Cortex of kidney (tissue), 1 donor: ENCODE measurements at places on chromosomes 6 and 20.

- no peak for DNase-seq
Measured at GRCh38 chr6:4611429-4612129, 164.6 kb upstream of the CDYL start.

DNA sequence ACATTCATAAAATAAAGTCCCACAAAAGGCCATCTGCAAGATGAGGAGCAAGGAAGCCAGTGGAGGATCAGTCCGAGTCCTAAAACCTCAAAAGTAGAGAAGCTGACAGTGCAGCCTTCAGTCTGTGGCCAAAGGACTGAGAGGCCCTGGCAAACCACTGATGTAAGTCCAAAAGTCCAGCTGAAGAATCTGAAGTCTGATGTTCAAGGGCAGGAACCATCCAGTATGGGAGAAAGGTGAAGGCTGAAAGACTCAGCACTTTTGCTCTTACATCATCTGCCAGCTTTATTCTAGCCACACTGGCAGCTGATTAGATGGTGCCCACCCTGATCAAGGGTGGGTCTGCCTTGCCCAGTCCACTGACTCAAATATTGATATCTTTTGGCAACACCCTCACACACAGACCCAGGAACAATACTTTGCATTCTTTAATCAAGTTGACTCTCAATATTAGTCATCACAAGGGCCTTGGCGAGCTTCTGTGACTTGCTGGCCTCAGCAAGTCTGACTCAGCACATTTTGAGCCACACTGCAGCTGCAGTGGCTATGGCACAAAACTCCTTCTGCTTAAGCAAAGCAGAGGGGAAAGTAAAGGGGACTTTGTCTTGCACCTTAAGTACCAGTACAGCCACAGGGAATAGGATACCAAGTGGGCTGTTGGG lies 1370.3 kb upstream of the CITED2 start:
- no peak for DNase-seq

- DNase-seq = no peak
Measured at GRCh38 chr6:119348096-119348747, 1.3 kb downstream of the MAN1A1 start.

DNA sequence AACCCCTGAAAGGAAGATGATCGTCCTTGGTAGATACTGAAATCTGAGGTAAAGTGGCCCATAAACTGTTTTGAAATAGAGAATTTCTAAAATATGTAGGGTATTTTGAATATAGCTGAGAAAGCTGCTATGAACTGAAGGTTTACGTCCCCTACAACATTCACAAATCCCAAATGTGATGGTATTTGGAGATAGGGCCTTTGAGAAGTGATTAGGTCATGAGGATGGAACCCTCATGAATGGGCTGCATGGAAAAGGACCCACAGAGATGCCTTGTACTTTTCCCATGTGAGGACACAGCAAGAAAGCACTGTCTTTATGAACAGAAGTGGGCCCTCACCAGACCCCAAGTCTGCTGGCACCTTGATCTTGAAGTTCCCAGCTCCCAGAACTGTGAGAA lies 6.8 kb upstream of the PNISR start:
- no peak for DNase-seq

DNA sequence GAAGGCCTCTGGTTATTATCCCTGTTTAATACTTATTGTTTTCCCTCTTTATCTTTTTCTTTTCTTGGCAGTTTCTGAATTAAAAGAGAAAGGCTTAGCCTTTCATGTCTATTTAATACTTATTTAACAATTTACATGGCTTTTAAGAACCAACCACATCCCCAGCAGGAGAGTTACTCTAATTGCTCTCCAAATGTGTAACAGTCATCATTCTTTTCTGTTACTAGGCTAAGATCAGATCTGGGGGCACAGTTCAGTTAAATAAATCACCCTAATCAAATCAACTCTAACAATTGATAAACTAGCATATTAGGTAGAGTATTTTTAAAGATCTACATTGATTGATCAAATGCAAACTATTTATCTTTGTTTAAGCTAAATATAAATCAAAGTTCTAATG lies 54.1 kb upstream of the NT5E start:
- DNase-seq = no peak

DNA sequence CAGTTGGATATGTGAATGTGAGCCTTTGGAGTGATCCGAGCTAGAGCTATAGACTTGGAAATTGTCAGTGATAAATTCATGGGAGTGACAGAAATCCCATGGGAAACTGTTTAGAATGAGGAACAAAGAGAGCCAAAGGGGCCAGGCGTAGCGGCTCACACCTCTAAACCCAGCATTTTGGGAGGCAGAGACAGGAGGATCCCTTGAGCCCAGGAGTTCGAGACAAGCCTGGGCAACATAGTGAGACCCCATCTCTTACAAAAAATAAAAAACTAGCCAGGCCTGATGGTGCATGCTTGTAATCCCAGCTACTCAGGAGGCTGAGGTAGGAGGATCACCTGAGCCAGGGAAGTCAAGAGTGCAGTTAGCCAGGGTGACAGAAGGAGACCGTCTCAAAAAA lies 39.3 kb upstream of the SOX4 start:
- DNase-seq = no peak

GRCh38 chr20:63847237-63848002 lies 13.9 kb upstream of the ABHD16B start:
- no peak for DNase-seq

DNA sequence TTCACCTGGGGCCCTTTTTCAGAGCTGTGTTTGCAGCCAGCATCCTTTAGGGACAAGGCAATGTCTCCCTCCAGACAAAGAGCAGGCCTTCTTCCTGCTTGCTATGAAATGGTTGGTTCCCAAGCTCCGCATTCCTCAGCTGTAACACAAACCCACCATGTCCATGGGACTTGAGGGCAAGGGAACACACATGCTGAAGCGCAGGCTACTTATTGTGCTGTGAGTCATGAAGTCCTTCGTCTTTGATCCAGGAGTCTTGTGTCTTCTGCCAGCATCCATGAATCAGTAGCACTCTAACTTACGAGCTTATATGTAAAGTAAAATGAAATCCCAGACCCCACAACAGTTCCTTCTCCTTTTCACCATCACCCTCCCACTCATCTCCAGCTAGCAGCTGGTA lies 59.0 kb downstream of the ANKRD60 start:
- DNase-seq = no peak

GRCh38 chr20:63129991-63130657 lies 85.8 kb downstream of the YTHDF1 start:
- DNase-seq = no peak

- DNase-seq = no peak
Measured at GRCh38 chr6:116217069-116217468, 36.8 kb downstream of the TSPYL4 start.

DNA sequence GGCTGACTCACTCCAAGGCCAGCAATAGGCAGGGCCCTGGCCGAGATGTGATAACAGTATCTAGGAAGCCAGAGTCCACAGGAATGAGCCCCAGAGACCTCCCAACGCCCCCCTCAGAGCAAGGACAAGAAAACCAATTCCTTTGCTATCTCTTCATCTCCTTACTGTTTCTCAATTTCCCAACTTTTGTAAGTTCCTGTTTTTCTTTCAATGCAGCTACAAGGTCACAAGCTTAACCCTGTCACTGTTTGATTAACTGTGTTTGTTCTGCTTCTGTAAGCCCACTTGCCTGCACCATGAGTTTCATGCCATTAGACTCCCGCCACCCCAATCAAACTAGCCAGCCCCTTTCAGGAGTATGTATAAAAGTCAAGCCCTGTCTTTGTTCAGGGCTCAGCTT lies 3.5 kb downstream of the FKBP1C start:
- DNase-seq = no peak

DNA sequence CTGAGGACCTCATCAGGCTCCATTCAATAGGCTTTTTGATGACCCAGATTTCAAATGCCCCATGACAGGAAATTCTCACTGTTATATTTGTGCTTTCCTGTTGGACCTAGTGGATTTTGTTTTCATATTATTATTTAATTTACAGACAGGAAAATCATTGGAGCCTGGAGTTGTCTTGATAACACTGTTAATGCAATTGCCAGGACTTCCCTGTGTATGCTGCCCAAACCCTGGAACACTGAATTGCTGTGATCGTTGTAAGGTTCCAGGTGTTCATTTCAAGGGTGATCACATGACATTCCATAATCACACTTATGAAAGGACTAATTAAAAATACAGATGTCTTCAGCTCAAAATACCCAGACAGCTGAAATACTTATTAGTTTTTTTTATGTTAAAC lies 783.2 kb downstream of the DHX35 start:
- no peak for DNase-seq

GRCh38 chr20:60200305-60200918 lies 242.2 kb downstream of the CDH26 start:
- DNase-seq = no peak

- no peak for DNase-seq
Measured at GRCh38 chr20:50215101-50215690, 24.6 kb downstream of the CEBPB start.

DNA sequence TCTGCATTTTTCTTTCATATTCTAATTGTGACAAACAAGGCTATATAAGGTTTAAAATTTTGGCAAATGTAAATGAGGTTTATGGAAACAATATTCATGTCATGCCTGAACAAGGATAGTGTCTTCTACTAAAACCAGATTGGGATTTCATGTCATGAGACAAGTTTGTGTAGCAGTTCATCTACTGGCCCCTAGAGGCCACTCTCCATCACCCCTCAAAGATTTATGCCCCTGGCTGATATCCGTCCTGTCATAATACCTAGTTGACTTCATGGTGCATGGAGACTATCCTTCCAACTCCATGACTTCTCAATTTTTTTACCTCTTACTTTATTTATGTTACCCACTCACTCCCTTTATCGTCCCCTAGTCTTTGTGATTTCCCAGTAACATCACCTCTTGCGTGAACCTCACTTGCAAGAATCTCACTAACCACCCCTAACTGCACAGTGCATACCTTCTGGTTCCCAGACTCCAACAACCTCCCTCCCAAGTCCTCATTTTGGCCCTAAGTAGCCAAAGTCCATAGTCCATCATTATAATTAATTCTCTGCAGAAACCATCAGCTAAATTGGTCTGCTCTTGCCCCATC lies 179.8 kb downstream of the TASP1 start:
- DNase-seq = no peak

DNA sequence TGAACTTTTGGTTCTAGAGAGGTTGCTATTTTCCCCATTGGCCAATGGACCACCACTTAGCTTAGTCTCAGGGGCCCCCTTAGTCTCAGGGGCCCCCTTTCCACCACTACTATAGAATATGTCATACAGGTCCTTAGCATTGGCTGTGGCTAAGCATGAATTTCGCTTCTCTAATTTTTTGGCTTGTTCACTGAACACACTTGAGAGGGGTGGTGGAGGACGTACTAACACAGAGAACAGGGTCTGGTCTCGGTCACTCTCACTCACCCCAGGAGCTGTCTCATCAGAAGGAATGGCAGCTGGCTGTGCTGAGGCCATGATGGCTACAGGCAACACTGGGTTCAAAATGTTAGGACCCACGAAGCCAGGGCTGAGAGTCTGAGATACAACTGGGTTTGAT lies 30.3 kb downstream of the ZNF318 start:
- DNase-seq = no peak

DNA sequence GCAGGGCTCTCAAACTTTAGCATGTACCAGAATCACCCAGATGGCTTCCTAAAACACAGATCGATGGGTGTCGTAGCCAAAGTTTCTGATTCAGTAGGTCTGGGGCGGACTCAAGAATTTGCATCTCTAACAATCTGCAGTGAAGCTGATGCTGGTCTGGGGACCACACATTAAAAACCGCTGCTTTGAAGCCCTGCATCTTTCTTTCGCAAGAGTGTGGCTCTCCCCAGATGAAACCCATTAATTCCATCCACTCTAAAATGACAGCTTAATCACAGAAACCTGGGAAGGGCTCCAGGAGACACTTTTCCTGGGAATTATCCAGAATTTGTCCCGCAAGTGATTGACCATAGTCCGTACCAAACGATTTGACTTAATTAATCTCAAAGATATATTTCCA lies 319.8 kb upstream of the PLCB4 start:
- DNase-seq = no peak

DNA sequence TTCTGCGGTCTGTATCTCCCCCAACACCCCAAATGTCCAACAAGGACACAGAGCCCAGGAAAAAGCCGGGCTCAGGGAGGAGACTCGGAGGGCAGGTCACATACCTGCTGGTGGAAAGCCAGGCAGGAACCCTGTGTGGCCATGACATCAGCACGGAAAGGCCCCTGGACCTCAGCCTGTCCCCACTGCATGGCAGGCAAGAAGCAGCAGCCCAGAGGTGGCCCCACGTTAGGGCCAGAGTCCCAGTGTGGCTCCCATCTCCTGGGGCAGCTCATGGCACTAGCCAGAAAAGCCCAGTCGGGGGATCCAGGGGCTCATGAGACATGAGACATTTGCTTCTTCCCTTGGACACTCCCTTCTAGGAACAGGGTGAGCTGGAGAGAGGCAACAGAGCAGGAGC lies 258.7 kb downstream of the DLL1 start:
- no peak for DNase-seq

- no peak for DNase-seq
Measured at GRCh38 chr6:106527117-106527516, 102.2 kb downstream of the RTN4IP1 start.

DNA sequence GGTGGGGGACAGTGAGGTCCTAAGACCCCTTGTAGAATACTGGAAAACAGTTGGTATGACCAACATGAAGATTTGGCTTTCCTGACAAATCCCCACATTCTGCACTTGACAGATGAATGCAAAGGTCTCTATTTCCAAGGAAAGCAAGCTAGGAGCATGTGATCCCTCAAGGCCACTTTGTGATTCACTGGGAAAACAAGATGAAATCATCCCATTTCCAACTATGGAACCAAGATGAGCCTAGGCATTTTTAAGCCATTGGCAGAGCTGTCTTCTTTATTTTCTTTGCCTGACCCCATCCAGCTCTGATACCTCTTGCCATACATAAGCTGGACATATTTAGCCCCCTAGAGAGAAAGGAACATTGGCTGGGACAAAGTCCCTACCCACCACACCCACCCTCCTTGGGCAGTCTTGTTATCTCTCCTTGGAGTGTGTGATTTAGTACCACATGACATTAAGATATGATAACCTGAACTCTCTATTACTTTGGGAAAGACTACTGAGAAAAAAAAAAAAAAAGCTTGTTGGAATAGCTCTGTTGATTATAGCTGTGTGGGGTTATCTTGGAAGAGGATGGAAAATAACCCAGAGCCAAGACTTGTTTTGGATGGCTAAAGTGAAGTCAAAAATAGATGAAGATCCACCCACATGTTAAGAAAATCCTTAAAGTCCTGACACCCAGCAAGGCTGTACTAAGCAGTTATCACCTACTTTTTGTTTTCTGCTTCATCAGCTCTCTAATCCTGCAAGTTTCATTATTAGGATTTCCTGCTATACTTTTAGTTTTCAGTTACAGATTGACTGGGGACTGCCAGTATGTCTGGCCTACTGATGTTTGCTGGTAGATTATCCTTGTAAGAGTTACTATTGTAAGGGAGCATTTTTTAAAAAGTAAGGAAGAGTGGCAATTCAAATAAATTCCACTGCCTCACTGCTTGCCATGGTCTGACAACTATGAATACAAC lies 90.1 kb upstream of the PREP start:
- no peak for DNase-seq

DNA sequence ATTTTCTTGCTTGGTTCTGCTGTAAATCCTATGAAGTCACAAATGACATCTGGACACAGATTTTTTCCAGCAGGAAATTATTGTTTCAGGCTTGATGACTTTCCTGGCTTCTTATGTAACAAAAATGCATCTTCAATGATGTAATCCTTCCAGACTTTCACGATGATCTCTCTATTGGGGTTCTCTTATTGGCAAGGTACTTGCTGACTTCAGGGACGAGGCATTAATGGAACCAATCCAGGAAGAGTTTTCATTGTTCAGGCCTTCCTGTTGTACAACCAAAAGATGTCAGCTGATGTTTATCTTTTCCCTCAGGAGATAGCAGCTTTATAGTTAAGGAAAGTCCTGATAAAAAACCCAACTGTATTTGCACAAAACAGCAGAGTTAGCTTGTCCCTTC lies 118.5 kb upstream of the MMS22L start:
- DNase-seq = no peak

- no peak for DNase-seq
Measured at GRCh38 chr6:12969966-12970365, 253.4 kb downstream of the PHACTR1 start.
